ENCODE measurements at places on chromosomes 2 and 18.

GRCh38 chr2:26080356-26080755, 46.5 kb downstream of the RAB10 start:
- no peak overlapping the region for H3K4me3 ChIP-seq
- no peak for DNase-seq
- H3K27me3 ChIP-seq, result no peaks in the 10 kb centered on the region

DNA sequence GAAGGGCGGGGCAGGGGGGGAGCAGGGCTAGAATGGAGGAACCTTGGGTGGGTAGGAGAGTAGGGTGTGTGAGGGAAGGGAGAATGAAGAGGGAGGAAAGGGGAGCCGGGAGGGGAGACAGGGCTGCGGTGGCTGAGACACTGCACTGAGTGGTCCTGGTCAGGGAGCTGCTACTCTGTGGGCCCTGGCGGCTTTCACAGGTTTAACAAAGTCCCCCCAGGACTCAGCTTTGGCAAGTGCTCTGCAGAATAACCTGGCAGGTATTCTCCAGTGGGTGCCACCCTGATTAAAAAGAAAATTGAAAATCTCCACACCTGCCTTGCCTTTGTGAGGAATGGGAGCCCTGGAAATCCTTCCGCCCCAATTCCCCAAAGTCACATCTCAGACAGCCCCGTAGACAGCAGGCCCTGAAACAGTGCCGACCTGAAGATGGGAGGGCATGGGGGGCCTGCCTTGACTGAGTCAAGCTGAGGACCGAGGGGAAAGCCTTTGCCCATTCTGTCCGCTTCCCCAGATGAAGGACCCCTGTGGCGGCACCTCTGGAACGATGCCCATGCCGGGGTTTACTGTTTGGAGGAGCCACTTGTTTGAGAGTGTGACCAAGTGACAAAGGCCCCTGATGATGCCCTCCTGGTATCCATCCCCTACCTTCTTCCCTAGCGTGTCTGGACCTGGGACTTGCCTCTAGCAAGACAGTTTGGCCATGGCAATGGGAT, 43.6 kb upstream of the OTOS start:
- H3K4me3 ChIP-seq, result no peak overlapping the region
- H3K36me3 ChIP-seq, result no peaks in the 10 kb centered on the region
- H3K27ac ChIP-seq, result no peak overlapping the region
- no peaks in the 10 kb centered on the region for H3K4me1 ChIP-seq
- no peak for DNase-seq

GRCh38 chr2:73112026-73112912, 479 bp downstream of the RAB11FIP5 start:
- peak overlapping the region; percentile 77 for H3K4me3 ChIP-seq
- H3K4me1 ChIP-seq, result peaks cover 11% of the 10 kb centered on the region
- H3K27ac ChIP-seq, result peak overlapping the region; percentile 59
- H3K36me3 ChIP-seq, result no peaks in the 10 kb centered on the region
- H3K27me3 ChIP-seq, result no peaks in the 10 kb centered on the region

DNA sequence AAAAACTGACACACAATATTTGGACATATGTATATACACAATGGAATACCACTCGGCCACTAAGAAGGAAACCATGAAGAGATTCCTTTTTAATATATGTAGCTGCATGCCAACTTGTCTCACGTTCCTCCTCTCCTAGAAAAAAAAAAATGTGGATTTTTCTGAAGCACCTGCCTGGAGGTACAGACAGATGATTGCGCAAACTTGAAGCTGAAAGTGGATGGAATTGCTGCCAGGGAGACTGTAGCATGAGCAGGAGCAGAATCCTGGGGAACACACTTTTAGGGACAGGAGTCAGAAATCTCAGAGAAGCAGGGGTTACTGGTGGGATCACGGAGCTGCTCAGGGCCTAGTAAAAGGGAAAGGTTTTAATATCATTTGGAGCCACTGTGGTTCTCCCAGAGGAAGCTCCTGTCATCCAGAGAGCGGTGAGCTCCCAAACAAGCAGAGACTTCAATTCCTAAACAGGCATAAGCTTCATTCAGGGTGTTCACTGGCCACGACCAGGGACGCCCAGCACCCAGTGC, 640 bp upstream of the SPR start:
- no peak for DNase-seq
- H3K4me3 ChIP-seq, result peak overlapping the region; percentile 69
- H3K4me1 ChIP-seq, result peaks cover 13% of the 10 kb centered on the region
- no peaks in the 10 kb centered on the region for H3K36me3 ChIP-seq

DNA sequence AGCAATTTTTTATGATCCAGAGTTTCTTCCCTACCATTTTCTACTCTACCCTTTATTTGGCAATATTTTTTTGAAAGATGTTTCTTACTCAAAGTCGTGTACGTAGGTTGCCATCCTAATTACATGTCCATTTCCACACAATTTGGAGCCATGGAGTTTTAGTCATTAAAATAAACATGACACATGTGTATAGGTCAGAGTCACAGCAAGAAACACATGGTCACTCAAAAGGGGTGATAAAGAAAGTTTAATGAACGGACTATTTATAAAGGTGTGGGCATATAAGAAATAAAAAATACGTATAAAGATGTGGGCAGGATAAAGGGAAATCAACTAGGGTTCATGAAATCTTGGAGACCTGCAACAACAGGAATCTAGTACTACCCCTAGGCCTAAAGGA, 138.9 kb downstream of the SLC4A10 start:
- H3K4me1 ChIP-seq, result no peaks in the 10 kb centered on the region
- no peak overlapping the region for H3K27ac ChIP-seq
- H3K36me3 ChIP-seq, result no peaks in the 10 kb centered on the region

DNA sequence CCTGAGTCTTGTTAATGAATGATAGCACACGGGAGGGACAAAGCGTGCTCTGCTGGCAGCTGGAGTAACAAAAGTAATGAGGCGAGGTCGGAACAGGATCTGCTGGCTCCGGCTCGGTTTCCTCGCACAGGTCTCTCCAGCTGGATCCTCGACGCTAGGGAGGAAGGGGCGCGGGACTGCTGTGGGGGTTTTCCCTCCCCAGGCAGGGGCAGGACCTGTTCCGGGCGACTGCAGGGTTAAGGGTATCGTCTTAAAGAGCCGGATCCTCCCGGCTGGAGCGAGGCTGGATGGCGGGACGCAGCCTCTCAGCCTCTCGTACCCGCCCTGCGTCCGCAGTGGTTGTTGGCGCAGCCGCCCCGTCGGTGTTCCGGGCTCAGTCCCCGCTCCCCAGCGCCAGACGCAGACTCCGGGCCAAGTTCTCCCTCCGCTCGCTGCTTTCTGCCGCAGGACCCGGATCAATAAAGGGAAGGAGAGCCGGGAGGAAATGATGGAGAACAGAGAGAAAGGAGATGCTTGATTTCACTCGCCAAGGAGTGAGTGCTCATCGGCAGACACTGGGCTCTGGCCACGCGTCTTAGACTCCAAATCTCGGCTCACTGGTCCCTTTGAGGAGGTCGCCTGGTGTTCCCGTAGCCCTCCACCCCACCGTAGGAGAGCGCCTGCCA, 1.1 kb upstream of the LIPG start:
- no peaks in the 10 kb centered on the region for H3K36me3 ChIP-seq
- peak overlapping the region; percentile 73 for H3K4me3 ChIP-seq
- no peak overlapping the region for H3K27ac ChIP-seq
- peaks cover 32% of the 10 kb centered on the region for H3K4me1 ChIP-seq
- H3K27me3 ChIP-seq, result peaks cover 69% of the 10 kb centered on the region
- DNase-seq, result no peak

DNA sequence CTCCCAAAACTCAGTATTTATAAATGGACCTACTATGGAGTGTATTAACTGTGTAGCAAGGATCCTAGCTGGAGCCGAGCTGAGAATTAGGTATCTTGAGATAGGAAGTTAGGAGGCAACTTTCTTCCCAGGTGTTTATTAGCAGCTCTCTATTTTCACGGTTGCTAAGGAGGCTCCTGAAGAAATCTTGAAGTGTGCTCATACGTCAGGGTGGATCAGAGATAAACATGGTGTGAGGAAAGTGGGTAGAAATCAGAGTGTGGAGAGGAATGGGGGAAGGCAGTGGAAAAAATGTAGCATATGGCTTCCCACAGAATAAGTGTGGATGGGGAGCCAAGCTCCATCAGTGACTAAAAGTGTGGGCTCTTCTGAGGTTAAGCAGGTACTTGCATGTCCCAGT, 104.3 kb downstream of the ABCA12 start:
- H3K36me3 ChIP-seq, result no peaks in the 10 kb centered on the region
- H3K4me1 ChIP-seq, result no peaks in the 10 kb centered on the region
- DNase-seq, result no peak
- no peak overlapping the region for H3K27ac ChIP-seq
- no peak overlapping the region for H3K4me3 ChIP-seq
- H3K27me3 ChIP-seq, result no peaks in the 10 kb centered on the region

- H3K4me3 ChIP-seq, result no peak overlapping the region
- H3K36me3 ChIP-seq, result no peaks in the 10 kb centered on the region
- no peak overlapping the region for H3K27ac ChIP-seq
- peaks cover 55% of the 10 kb centered on the region for H3K27me3 ChIP-seq
- peaks cover 19% of the 10 kb centered on the region for H3K4me1 ChIP-seq
Observed at GRCh38 chr2:239274391-239275043, 126.3 kb downstream of the HDAC4 start.

DNA sequence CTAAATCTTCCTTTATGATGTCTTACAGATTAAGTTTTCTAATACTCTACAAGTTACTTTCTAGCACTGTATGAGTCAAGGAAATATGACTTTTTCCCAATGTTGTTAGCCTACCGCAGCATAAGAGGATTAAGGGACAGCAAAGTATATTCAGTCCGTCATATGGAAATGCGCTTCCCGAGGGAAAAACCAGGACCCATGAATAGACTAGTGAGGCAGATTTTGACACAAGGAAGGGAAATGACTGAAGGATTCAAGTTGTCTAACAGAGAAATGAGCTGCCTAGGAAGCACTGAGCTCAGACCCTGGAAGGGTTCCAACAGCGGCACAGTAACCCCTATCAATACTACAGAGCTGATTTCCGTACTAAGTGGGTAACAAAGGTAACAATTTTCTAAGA, 12.0 kb downstream of the SEPTIN10 start:
- no peak for DNase-seq
- H3K4me3 ChIP-seq, result no peak overlapping the region
- no peaks in the 10 kb centered on the region for H3K36me3 ChIP-seq
- peaks cover 8% of the 10 kb centered on the region for H3K27me3 ChIP-seq
- H3K27ac ChIP-seq, result no peak overlapping the region

Data from activated B cell treated with CpG ODN at 0.5 μM for 24 hours (primary cell).